HepG2 (cell line): ENCODE measurements at places on chromosomes 5 and 9.

DNA sequence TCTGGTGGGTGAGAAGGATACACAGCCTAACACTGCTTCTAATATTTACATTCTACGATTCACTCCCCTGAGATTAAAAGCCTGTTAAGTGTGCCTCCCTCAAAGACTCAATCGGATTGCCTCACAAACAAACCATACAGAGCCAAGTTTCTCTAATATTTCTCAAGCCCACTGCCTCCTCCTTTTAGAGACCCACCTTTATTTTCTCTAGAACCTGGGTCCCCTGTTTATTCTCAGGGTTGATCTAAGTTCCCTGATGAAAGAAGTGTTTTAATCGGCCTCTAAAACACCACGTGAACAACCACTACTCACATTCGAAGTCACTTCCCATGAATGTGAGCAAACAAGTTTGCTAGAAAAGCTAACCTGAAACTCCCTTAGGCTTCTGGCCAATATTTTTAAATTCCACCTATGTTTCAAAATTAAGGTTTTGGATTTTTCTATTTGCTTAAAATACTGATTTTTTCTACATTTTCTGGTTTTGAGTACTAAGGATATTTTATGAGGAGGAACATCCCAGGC is 76.5 kb downstream of the GLIS3 start:
- no peak for DNase-seq

DNA sequence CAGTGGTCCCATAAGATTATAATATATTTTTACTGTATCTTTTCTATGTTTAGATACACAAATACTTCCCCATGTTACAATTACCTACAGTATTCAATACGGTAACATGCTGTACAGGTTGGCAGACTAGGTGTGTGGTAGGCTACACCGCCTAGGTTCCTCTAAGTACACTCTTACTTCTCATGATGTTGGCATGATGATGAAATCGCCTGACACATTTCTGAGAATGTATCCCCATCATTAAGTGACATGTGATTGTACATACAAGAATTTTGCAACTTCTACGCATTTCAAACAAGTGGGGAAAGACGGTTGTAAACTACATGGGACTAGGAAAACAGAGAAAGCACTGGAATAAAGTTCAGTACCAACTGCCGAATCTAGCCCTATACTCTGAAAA is 53.3 kb downstream of the SETX start:
- no peak for DNase-seq

- no peak for DNase-seq
These were observed 18.2 kb downstream of the ADRB2 start for GRCh38 chr5:148844433-148845280.

DNA sequence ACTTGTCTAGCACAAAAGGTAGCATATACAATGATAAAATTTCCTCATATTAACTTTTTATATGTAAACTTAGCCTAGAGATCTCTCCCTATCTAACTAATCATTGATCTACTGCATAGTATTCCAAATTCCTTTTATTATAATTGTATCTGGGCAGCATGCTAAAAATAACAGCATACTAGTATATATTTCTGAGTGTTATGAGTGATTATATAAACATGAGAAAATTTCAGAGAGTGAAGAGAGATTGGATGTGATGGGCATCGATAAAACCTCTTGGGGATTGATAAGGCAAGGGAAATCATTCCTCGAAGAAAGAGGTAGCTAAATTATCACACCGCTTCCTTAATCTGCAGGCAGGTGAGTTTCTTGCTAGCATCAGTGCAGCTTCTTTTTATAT is 158.2 kb downstream of the HMHB1 start:
- DNase-seq: no peak

GRCh38 chr5:139955616-139956273 is 87.4 kb downstream of the NRG2 start:
- no peak for DNase-seq

DNA sequence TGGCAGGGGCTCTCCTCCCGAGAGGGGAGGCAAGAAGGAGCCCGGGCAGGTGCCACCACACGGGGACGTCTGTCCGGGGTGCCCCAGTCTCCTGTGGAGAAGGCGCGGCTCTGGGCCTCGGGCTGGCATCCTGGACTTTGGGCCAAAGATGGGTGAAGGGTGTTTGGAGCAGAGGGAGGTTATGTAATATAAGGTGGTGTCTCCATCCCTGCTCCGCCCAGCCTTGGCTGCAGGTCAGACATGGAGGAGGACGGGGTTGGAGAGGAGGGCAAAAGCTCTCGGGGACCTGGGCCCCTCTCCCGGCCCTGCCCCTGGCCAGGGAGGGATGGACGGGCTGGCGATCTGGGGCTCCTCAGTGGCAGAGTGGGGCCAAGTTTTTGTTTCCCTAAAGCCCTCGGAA is 1.2 kb upstream of the SOHLH1 start:
- no peak for DNase-seq

DNA sequence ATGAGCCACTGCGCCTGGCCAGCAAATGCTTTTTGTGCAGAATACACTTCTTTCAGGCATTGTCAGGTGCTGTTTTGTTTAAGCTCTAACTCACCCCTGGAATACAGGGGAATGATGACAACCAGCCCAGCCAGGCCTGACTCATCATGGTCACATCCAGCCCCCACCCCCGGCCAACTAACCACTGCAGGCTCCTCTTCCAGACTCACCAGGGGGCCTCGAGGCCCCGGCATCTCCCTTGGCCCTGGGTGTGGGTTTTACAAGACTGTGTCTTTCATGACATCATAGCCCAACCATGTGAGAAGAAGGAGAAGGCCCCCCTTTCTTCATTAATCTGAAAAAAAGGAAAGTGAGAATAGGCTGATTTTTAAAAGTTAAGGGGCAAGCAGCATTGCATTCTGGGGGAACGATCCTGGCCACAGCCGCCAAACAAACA is 35.5 kb downstream of the OLFML2A start:
- DNase-seq: peak; percentile 56

DNA sequence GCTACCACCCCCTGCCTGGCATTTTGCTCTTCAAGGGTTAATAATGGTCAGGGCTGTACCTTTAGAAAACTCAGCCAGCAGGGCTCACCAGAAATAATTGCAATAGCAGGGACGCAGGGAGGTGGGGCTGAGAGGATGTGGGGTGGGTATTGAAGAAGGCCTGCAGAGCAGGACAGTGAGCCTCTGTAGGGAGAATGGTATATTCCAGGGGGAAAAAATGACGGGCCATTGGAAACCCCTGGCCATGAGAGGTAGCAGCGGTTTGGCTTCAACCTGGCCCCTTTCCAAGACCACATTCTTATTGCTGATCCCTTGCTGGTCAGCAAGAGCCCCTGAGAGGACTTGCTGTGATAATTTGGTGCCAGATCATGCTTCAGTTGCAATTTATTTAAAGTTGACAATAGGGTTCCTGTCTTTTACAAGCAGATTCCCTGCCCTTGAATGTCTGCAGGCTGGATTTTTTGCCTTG is 36.7 kb upstream of the CTNNA1 start:
- peak; percentile 39 for DNase-seq

GRCh38 chr9:22354699-22355384 is 91.8 kb upstream of the DMRTA1 start:
- no peak for DNase-seq

- no peak for DNase-seq
These were observed 9.3 kb upstream of the NEUROG1 start for GRCh38 chr5:135545099-135545498.

- no peak for DNase-seq
These were observed 620.2 kb upstream of the DMAC1 start for GRCh38 chr9:8419596-8420275.

- DNase-seq: no peak
These were observed 11.0 kb downstream of the RGS3 start for GRCh38 chr9:113474360-113475028.

DNA sequence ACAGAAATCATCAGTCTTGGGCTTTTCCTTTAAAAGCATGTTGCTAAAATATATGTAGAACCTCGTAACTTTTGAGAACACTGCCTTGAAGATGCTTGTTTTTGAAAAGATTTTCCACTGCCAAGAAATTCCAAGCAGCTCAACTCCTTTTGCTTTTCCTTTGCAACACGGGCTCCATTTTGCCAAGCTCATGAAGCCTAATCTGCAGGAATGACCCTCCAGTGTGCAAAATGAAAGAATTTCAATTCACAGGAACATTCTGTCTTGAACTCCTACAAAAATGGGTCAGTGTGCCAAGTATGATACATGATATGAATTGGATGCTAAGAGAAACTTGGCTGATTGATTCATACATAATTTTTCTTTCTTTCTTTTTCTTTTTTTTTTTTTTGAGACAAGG is 35.4 kb upstream of the ERCC6L2 start:
- no peak for DNase-seq

DNA sequence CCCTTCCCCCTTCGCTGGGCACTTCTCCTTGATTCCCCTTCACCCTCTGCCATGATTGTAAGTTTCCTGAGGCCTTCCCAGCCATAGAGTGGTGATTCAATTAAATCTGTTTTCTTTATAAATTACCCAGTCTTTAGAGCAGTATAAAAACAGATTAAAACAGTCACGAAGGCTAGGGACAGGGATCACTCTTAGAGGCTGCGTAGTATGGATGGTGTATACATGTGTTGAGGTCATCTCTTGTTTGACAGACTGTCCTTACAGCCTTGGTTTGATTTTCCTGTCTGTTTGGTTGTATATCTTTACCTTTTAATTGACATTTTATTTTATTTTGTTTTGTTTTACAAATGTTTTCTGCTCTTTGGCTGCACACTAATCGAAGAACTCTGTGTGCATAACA is 1155.7 kb upstream of the CDH18 start:
- DNase-seq: no peak

GRCh38 chr5:78595458-78595921 is 53.1 kb downstream of the LHFPL2 start:
- no peak for DNase-seq

DNA sequence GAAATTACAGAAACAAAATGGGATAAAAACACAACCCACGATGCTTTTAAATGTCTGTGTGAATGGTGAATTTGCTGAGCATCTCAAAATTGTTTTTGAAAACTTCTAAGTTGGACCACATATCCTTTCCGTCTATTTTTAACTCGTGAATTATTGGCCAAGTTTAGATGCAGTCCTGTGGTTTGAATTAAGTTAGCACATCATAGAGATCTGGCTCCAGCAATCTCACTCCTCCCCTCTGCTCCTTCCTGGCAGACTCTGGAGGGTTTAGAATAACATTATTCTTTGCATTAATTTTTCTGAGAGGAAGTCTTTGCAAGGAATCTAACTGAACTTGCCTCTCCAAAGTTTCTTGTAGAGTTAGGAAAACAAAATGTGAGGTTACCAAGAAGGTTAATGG is 14.5 kb upstream of the ANKRD55 start:
- no peak for DNase-seq

DNA sequence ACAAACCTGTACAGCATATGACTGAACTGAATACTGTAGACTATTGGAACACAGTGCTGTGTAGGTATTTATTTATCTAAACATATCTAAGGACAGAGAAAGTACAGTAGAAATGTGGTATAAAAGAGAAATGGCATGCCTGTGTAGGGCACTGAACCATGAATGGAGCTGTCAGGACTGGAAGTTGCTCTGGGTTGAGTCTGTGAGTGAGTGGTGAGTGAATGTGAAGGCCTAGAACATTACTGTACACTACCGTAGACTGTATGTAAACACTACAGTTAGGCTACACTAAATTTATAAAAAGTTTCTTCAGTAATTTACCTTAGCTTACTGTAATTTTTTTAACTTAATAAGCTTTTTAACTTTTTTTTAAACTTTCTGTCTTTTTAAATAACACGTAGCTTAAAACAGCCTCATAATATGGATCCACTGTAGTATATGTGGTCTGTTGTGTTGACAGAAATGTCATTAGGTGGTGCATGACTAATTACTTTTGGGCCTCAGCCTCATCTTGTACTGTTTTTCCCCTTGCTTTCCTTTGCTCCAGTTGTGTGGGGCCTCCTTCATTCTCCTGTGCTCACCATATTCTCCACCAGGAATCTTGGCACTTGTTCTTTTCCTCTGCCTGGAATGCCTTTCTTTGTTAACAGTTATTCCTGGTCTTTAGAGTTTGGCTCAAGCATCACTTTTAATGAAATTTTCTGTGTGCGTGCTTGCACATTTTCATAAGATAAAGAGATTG is 8.8 kb downstream of the SPIN1 start:
- DNase-seq: no peak

DNA sequence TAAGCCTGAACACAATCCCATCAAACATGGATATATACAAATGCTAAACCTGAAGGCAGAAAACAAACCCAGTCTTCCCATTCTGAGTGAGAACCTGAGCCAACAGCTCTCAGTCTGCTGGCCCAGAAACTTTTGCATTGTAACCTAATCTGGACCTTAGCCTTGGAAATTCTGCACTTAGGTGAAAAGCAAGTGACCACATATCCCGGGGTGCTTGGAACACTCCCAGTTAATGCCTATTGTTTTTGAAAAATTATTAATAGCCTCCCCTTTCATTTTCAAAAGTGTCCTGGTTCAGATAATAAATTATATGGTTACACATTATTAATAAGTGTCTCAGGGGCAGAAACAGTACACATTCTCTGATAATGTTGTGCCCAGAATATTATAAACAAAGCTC is 228.3 kb upstream of the TARS1 start:
- no peak for DNase-seq

GRCh38 chr5:51033215-51033614 is 350.0 kb upstream of the ISL1 start:
- DNase-seq: no peak

GRCh38 chr5:142770650-142771609 is 753 bp downstream of the ARHGAP26 start:
- DNase-seq: peak; percentile 69

DNA sequence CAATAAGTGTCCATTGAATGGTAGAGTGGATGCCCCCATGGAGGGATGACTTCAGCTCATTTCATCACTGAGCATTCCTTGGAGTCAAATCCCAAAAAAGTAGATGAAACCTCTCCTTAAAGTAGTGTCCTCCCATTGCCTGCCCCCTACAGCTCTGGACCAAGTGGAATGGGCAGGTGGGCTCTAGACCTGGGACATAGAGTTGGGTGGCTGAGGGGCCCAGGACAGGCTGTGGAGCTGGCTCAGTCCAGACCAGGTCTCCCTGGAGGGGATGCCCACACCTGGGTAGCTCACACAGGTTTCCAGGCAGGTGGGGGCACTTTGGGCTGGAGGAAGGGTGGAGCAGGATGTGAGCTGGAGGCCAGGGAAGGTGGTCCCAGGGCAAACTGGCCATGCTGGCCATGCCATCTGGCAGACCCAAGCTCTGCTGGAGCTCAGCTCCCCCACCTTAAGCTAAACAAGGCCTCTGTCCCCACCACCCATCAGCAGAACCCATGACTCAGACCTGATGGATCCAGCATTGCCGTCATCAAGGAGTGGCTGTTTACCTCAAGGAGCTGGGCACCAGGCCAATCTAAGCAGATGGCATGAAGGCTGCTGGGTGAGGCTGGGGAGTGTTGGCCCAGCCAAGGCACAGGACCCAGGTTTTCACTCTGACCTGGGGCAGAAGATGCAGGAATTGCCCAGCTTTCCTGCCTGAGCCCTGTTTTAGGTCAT is 6.2 kb upstream of the SPINK4 start:
- DNase-seq: no peak

DNA sequence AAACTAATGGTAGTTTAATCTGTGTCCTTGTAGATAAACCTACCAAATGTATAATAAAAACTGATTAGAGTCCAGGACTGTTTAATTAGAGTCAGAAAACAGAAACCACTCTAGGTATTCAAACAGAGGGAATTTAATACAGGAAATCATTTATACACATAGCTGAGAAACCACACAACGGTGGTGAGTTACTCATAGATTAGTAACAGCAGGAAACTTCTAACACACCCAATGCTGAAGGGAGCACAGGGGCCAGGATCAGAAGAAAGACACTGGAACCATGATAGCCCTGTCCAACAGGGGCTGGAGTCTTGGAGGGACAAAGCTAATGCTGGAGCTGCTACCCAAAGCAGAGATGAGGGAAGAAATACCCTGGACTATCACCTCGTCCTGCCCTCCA is 321.0 kb downstream of the ACTL7B start:
- no peak for DNase-seq

- DNase-seq: no peak
These were observed 61.3 kb upstream of the SPOCK1 start for GRCh38 chr5:137560420-137560819.
